ENCODE measurements at places on chromosomes 1 and 21.

DNA sequence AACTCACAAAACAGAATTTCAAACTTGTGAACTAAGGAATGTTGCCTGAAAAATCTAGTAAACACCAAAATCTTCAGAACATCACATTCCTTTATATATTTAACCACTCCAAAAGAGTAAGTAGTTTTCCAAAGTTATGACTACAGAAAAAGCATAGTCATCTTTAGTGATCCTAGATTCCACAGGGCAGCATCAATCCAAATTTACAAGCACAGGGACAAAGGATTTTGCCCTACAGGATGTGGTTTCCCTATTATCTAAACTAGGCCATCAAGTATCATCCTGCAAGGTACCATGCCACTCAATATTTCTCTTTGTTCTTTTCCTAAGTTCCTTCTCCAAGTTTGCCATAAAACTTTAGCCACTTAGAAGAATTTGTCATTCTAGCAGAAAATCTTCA, 33.0 kb downstream of the COP1 start:
- no peak overlapping the region for H3K4me3 ChIP-seq
- no peak for DNase-seq
- no peak overlapping the region for H3K27ac ChIP-seq
- H3K27me3 ChIP-seq, result no peaks in the 10 kb centered on the region
- peaks cover 66% of the 10 kb centered on the region for H3K36me3 ChIP-seq
- H3K4me1 ChIP-seq, result peaks cover 17% of the 10 kb centered on the region

DNA sequence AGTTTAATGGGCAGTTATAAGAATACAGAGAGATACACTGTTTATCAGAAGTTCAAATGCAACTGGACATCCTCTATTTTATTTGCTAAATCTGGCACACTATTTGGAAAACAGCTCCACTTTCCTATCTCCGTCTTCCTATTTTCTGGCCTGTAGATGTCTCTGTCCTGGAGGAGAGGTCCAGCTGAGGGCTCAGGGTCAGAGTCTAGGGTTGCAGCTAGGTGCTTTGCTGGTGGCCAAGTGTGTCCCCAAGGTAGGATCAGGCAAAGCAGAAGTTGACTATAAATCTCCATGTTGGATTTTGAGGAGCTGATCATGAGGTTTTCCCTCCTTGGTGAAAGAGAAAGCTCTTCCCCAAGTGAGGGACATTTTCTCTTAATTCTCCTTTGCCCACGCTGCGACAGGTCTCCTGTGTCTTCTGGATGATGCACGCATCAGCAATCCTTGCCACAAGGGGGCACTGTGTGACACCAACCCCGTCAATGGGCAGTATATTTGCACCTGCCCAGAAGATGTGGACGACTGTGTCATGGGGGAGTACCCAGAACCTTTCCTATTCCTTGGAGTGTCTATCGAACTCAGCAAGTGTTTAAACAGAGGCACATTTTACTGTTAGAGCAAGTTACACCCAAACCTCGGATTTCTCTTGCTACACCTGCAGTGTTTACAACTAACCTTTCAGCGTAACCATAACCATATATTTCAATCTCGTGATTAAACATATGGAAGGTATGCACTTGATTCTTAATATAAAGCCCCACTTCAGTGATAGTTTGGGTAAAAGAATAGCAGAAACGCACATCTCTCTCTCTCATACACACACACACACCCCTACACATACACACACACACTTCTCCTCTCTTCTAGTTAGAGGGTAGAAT, 10.2 kb downstream of the ADAM30 start:
- H3K4me1 ChIP-seq, result no peaks in the 10 kb centered on the region
- H3K27ac ChIP-seq, result no peak overlapping the region
- H3K27me3 ChIP-seq, result peaks cover 20% of the 10 kb centered on the region
- no peak overlapping the region for H3K4me3 ChIP-seq
- H3K36me3 ChIP-seq, result peaks cover 8% of the 10 kb centered on the region

- H3K27me3 ChIP-seq, result peaks cover 24% of the 10 kb centered on the region
- H3K4me3 ChIP-seq, result no peak overlapping the region
- H3K4me1 ChIP-seq, result no peaks in the 10 kb centered on the region
Measured at GRCh38 chr1:90798883-90799282, 81.8 kb upstream of the BARHL2 start.

DNA sequence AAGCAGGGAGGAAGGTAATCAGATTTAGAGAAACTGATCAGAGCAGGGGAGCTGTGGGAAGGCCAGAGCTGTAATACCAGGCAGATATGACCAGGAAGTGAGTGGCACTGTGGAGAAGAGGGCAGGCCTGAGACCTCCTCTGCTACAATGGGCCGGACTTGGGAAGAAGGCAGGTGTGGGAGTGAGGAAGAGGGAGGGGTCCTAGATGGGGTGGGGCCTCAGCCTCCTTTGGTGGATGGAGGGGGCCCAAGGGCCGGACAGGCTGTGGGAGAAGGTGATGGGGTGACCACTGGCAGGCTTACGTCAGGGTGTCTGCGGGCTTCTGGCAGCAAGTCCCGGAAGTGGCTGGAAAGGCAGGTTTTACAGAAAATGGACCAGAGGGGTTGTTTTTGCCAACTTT, 5.0 kb upstream of the HPCA start:
- no peaks in the 10 kb centered on the region for H3K36me3 ChIP-seq
- DNase-seq, result no peak
- H3K27me3 ChIP-seq, result peaks cover 34% of the 10 kb centered on the region
- no peak overlapping the region for H3K27ac ChIP-seq
- H3K4me1 ChIP-seq, result peaks cover 6% of the 10 kb centered on the region

- no peak overlapping the region for H3K27ac ChIP-seq
- DNase-seq, result no peak
- peaks cover 46% of the 10 kb centered on the region for H3K36me3 ChIP-seq
- peaks cover 11% of the 10 kb centered on the region for H3K4me1 ChIP-seq
- no peaks in the 10 kb centered on the region for H3K27me3 ChIP-seq
Measured at GRCh38 chr1:9569267-9569666, 19.4 kb upstream of the TMEM201 start.

DNA sequence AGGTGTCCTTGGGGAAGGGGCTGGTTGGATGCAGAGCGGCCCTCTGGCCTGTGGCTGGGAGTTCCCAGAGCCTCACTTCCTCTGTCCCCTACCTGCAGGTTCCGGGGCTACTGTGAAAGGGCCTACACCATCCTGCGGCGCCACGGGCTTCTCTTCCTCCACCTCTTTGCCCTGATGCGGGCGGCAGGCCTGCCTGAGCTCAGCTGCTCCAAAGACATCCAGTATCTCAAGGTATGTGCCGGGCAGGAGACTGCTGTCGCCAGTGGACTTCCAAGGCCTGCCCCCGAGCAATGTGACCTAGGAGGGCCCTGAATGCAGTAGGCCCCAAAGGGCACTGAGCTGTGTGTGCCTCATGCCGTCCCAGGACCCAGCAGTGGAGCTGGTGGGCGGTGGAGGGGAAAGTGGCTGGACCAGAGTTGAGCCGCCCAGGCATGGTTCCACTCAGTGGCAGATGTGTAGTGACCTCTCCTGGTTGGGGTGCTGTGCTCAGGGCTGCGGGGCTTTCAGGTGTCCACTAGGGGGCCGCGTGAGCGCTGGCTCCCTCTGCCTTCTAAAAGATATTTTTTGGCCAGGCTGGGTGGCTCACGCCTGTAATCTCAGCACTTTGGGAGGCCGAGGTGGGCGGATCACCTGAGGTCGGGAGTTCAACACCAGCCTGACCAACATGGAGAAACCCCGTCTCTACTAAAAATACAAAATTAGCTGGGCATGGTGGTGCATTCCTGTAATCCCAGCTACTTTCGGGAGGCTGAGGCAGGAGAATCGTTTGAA, 73.4 kb downstream of the PIK3CD start:
- peak; percentile 62 for DNase-seq
- peak overlapping the region; percentile 74 for H3K27ac ChIP-seq
- no peaks in the 10 kb centered on the region for H3K27me3 ChIP-seq
- H3K4me1 ChIP-seq, result peaks cover 21% of the 10 kb centered on the region
- H3K36me3 ChIP-seq, result peaks cover 84% of the 10 kb centered on the region

GRCh38 chr1:184023171-184023570, 14.4 kb downstream of the COLGALT2 start:
- peaks cover 6% of the 10 kb centered on the region for H3K27me3 ChIP-seq
- DNase-seq, result no peak
- H3K4me3 ChIP-seq, result no peak overlapping the region
- no peak overlapping the region for H3K27ac ChIP-seq
- no peaks in the 10 kb centered on the region for H3K4me1 ChIP-seq

DNA sequence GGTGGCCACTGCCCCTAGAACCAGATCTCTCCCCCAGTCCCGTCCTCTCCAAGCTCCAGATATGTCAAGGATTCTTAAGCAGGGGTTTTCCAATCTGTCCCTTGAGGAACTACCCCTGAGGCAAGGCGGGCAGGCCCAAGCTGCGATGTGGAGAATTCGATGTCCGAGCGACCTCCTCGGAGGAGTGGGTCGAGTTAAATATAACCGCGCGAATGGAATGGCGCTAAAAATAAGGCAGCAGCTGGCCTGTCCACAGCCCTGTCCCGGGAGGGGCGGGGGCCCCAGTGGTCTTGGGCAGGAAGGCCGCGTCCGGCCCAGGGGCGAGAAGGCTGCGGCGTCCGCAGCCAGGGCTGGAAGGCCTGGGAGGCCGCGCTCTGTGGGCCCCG, 5.8 kb upstream of the FOXD3 start:
- peaks cover 19% of the 10 kb centered on the region for H3K4me1 ChIP-seq
- H3K4me3 ChIP-seq, result peak overlapping the region; percentile 28
- no peak for DNase-seq
- H3K36me3 ChIP-seq, result peaks cover 5% of the 10 kb centered on the region
- H3K27ac ChIP-seq, result no peak overlapping the region
- peaks cover 57% of the 10 kb centered on the region for H3K27me3 ChIP-seq

All from activated B cell treated with CpG ODN at 0.5 μM for 24 hours (primary cell).